ENCODE measurements at places on chromosomes 4 and X.

DNA sequence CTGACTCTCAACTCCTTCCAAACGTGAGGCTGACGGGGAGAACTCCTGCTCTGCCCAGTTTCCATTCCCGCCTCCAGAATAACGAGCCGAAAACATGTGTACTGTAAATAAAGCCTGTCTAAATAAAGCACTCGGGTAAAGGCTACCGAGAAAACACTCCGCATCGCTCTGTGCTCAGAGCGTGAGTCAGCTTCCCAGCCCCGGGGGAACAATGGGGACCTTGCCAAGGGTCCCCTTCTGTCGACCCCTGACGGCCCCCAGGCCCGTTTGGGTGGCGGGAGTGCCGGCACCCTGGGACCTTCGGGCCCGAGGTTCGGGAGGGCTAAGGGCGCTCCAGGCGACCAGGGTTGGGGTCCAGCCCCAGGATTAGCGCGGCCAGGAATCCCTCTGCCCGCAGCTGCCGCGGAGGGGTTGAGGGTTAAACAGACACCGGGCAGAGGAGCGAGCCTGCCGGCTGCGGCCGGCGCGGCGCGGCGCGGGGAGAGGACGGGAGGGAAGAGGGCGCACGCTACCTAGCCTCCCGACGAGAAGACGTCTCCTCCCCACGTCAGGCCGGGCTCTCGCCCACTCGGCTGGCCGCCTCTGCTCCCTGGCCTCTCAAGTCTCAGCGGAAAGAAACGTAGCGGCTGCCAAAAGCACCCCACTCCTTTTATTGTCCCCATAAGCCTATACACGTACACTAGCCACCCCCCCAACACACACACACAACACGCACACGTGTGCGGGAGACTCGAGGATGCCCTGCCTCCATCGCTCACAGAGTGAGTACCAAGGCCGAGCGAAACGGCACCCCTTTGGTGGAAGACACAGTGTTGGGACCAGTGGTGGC, 85.5 kb downstream of the BCOR start:
- DNase-seq = no peak

GRCh38 chrX:118734909-118735308, 7.5 kb downstream of the IL13RA1 start:
- DNase-seq = no peak

DNA sequence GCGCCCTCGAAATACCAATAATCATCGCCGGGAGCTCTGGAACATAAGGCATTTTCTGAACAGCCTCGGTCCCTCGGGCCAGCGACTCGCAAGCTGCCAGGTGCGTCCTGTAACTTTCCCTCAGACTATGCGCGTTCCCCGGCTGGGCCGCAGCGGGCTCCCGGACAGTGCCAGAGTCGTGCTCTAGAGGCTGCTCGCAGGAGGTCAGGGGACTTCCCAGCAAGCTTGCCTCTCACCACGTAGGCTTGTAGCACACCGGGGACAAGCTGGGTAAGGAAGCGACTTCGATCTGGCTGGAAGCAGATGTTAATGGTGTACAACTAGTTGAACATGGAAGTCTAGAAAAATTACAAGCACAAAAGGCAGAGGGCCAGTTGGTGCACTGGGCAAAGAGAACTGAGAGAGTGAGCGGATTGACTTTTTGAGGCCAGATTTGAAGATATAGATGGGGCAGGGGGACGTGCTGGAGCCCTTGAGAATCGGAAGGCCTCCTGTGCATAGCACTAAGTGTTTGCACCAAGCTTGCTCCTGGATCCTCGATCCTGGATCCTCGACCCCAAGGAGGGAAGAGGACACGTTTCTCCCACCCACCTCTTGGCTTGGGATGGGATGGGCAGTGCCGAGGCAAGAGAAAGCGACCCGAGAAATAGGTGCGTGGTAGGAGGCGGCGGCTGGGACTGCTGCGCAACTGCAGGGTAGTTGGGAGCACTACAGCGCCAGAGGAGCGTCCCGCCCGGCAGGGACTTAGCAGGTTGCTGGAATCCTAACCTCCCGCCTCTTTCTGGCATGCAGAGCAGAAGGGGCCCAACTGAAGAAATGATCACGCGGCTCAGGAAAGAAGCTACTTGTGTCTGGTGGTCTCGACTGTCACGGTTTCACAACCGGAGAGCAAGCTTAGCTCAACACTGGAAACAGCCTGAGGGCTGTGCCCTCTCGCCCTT, 19.9 kb upstream of the ZIC3 start:
- DNase-seq = no peak

DNA sequence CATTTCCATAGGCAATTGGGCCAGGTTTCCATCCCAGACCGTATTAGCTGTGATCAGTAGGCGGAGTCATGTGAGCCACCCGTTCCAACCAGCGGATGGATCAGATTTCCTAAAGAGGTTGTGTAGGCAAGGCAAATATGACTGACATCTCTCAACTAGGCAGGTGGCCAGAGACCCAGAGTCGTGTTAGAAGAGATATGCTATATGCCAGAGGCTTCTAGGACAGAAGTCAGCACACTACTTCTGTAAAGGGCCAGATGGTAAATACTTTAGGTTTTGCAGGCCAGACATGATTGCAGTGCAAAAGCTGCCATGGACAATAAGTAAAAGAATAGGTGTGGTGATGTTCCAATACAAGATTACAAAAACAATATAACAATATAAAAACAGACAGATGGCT, 788.4 kb downstream of the RPA4 start:
- no peak for DNase-seq

GRCh38 chr4:78602334-78602733, 50.8 kb downstream of the ANXA3 start:
- no peak for DNase-seq

- DNase-seq = no peak
Observed at GRCh38 chrX:39527025-39527424, 570.7 kb downstream of the BCOR start.

GRCh38 chr4:165297626-165298025, 29.8 kb upstream of the MSMO1 start:
- no peak for DNase-seq

- DNase-seq = no peak
Observed at GRCh38 chr4:147108409-147108808, 162.7 kb upstream of the TTC29 start.

DNA sequence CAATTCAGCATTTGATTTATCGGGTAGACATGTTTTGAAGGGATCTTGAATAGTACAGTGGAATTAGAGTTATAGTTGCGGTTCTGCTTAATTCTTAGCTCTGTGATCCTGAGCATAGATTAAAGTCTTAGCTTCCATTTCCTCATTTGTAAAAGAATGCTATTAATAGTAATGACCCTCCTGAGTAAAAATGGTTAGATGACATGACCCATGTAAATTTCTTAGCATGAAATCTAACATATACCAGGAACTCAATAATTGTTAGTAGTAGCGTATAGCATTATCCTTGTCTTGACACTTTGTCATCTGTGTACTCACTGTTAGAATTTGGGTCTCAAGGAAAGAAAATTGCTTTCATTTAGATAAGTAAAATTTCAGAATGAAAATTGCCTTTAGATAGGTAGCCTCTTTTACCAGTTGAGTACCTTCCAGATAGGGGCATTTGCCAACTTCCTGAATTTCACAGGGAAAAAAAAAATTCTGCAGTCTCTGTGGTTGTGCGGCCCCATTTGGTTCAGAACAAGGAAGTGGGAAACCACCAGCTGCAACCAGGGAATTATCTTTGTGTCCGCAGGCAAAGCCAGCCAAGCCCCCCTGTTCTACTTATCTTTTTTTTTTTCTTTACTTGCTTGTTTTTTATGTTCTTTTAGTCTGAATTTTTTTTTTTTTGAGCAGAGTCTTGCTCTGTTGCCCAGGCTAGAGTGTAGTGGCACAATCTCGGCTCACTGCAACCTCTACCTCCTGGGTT, 86.9 kb downstream of the TMEM164 start:
- no peak for DNase-seq

GRCh38 chrX:134023851-134024281, 38.5 kb upstream of the GPC3 start:
- DNase-seq = no peak
